Upper lobe of left lung (tissue), 6 donors: ENCODE measurements at places on chromosomes 7 and 10. TPM values are rescaled to one million over a fixed set of nuclear protein-coding genes. Genes with fewer than 3 reads are reported as not detected.

GRCh38 chr10:3566627-3567026, 218.4 kb downstream of the KLF6 start:
- H3K27ac ChIP-seq = no peak overlapping the region
- no peaks in the 10 kb centered on the region for H3K36me3 ChIP-seq
- no peaks in the 10 kb centered on the region for H3K27me3 ChIP-seq
- H3K4me1 ChIP-seq = peaks cover 4% of the 10 kb centered on the region

DNA sequence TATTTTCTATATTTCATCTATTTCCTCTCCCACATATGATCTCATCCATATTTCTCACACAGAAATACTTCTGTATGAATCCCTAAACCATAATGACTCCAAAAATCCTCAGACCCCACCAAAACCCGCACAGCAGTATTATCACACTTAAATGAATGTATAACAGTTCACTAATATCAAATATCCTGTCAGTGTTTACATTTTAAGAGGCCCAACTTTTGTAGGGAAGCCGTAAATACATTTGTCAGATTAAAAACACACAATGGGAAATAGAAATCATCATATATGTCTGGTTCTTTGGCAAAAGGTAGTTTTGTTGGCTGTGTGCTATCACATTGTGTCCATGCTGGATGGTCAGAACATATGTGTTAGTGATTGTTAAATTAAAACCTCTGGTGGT, 4.2 kb downstream of the AUTS2 start:
- no peak overlapping the region for H3K27ac ChIP-seq
- no peaks in the 10 kb centered on the region for H3K36me3 ChIP-seq
- no peak overlapping the region for H3K4me3 ChIP-seq
- no peaks in the 10 kb centered on the region for H3K27me3 ChIP-seq
- DNase-seq = no peak

DNA sequence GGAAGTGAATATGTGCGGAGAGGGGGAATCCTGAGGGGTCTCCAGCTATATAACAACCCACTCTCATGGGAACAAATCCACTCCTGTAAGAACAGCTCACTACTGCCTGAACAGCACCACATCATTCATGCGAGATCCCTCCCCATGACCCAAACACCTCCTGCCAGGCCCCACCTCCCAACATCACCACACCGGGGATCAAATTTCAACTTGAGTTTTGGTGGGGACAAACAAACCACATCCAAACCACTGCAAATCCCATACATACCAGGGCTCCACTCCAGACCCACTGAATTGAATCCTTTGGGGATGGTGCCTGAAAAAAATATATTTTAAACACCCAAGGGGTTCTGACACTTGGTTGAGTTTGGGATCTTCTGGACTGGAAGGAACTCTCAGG, 181.5 kb upstream of the PLXNA4 start:
- no peak overlapping the region for H3K27ac ChIP-seq
- no peaks in the 10 kb centered on the region for H3K36me3 ChIP-seq
- H3K4me1 ChIP-seq = peaks cover 5% of the 10 kb centered on the region
- no peaks in the 10 kb centered on the region for H3K27me3 ChIP-seq
- DNase-seq = no peak
- H3K4me3 ChIP-seq = no peak overlapping the region

DNA sequence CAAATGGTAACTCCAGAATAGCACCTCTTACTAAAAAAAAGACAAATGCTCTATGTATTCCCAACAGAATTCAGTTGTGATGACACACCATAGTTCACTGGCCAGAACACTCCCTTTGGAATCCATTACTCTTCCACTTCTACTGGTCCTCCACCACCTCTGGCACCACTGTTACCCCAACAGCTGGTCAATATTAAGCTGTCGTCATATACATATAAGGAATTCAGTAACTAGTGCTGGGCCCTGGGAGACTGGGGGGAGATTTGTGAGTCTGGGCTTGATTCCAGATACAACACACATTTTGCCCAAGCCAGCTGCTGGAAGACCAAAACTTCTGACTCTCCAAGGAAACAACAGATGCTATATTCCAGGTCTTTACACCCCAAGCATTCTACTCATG, 26.0 kb upstream of the ITGA8 start:
- no peak for DNase-seq
- H3K27ac ChIP-seq = no peak overlapping the region
- H3K4me3 ChIP-seq = no peak overlapping the region
- H3K27me3 ChIP-seq = no peaks in the 10 kb centered on the region

GRCh38 chr7:54995166-54995565, 23.7 kb upstream of the EGFR start:
- H3K27ac ChIP-seq = no peak overlapping the region
- DNase-seq = no peak
- no peaks in the 10 kb centered on the region for H3K4me1 ChIP-seq
- no peaks in the 10 kb centered on the region for H3K36me3 ChIP-seq
- H3K27me3 ChIP-seq = no peaks in the 10 kb centered on the region

- DNase-seq = no peak
- H3K27me3 ChIP-seq = no peaks in the 10 kb centered on the region
- no peak overlapping the region for H3K27ac ChIP-seq
- no peaks in the 10 kb centered on the region for H3K4me1 ChIP-seq
Observed at GRCh38 chr7:137633133-137633532, 213.6 kb downstream of the DGKI start.

GRCh38 chr7:117435475-117436043, 8.3 kb upstream of the ASZ1 start:
- no peaks in the 10 kb centered on the region for H3K4me1 ChIP-seq
- DNase-seq = no peak
- H3K27ac ChIP-seq = no peak overlapping the region
- H3K36me3 ChIP-seq = no peaks in the 10 kb centered on the region

- H3K27me3 ChIP-seq = no peaks in the 10 kb centered on the region
- no peak overlapping the region for H3K4me3 ChIP-seq
- H3K27ac ChIP-seq = no peak overlapping the region
- H3K36me3 ChIP-seq = peaks cover 32% of the 10 kb centered on the region
- peaks cover 23% of the 10 kb centered on the region for H3K4me1 ChIP-seq
Observed at GRCh38 chr10:103990121-103990520, 23.2 kb downstream of the SLK start.

DNA sequence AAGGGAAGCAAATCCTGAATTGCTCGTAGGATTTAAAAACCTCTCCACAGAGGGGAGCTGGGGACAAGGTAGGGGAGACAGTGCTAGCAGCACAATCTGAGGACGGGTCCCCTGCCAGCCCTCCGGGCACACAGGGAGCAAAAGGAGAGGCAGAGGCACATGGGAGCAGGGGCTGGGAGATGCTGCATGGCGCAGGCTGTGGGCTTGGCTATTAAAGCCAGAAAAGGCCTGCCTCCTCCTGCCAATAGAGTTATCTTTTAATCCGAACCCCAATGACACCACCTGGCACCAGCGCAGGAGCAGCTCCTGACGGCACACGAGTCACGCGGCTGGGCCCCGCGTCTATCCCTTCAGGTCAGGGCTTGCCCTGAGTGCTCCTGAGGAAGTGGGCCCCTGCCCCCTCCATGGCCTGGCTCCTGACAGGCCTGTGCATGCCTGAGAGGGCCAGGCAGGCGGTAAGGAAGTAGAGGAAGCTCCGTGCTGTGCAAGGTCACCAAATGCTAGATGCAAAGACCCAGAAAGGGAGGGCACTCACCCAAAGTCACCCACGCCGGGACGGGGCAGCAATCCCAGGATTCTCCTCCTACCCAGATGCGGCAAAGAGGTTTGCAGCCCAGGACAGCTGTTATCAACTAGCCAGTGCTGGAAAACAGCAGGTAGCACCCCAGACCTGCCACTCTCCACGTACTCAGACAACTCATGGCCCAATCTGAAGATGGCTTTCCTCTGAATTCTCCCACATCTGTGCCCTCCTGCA, 28.1 kb downstream of the DLG5 start:
- H3K27me3 ChIP-seq = no peaks in the 10 kb centered on the region
- H3K4me3 ChIP-seq = no peak overlapping the region
- peaks cover 13% of the 10 kb centered on the region for H3K4me1 ChIP-seq
- peak; percentile 67 for DNase-seq
- H3K27ac ChIP-seq = no peak overlapping the region

- H3K27me3 ChIP-seq = no peaks in the 10 kb centered on the region
- no peaks in the 10 kb centered on the region for H3K36me3 ChIP-seq
- H3K4me1 ChIP-seq = peaks cover 13% of the 10 kb centered on the region
Observed at GRCh38 chr10:110793128-110793812, 78.5 kb upstream of the PDCD4 start.

GRCh38 chr7:5607951-5608656, 173.4 kb downstream of the RNF216 start:
- no peak overlapping the region for H3K27ac ChIP-seq
- DNase-seq = peak; percentile 79
- no peak overlapping the region for H3K4me3 ChIP-seq
- no peaks in the 10 kb centered on the region for H3K36me3 ChIP-seq
- no peaks in the 10 kb centered on the region for H3K27me3 ChIP-seq

DNA sequence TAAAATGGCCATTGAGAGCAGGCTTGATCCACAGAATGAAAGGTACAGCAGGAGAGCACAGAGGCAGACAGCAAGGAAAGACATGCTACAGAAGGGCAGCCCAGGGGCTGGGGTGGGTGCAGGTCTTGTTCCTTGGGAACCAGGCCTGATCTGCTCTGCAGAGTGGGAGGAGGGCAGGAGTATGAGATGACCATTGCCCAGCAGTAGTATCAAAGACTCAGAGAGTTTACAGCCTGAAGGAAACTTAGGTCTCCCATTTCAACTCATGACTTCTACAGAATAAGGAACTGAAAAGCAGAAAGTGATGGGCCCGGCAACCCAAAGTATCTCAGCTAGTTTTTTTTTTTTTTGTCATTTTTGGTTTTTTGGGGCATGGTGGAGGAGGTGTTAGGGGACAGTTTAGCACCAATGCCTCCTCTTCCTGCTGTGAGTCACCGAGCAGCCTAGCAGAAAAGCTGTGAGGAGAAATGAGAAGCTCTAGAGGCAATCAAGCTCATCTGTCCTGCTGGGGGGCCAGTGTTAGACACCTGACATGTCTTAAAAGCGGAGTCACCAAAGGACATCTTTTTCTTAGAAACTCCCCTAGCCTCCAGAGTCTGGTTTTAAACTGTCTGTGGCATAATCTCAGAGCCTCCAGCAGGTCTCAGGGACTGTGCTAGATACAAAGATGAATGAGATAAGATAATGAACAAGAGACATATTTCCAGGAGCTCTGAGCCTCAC, 34.3 kb upstream of the HERPUD2 start:
- peak overlapping the region; percentile 46 for H3K27ac ChIP-seq
- no peaks in the 10 kb centered on the region for H3K27me3 ChIP-seq
- no peak overlapping the region for H3K4me3 ChIP-seq

DNA sequence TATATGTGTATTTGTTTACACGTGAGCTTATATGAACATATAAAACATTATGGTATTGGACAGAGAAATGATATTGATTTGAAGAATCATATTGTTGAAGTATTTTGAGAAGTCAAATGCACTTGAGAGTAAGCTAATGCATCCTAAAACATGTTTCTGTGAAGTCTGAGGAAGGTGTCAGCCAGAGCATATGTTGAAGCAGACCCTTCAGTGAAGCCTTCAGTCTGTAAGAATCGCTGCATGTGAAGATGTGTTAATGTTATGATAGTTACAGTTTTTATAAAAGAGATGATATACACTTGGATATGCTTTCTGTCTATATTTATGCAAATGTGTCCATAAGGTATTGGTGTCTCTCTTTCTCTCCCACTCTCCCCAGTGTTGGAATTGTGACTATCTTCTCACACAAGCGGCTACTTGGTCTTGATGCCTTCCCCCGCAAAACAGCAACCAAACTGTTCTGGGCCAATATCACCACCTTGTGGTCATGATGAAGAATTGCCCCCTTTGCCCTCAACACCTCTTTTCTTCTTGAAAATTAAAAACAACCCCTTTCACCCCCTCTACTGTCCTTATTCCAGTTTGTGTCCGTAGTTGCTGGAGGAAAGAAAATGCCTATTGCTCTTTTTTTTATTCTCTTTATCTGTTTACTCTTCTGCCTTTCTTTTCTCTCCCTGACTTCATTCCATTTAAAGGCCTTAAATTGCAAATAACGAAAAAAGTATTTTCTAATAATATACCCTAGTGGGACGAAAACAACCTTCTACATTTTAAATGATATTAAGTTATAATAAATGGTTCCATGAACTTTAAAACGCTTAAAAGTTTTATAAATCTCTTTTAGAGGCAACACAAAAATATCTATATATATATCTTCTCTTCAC, 64.9 kb downstream of the IKZF1 start:
- no peaks in the 10 kb centered on the region for H3K27me3 ChIP-seq
- H3K4me3 ChIP-seq = no peak overlapping the region
- no peak for DNase-seq
- no peak overlapping the region for H3K27ac ChIP-seq

- H3K27ac ChIP-seq = no peak overlapping the region
- no peaks in the 10 kb centered on the region for H3K4me1 ChIP-seq
- no peak for DNase-seq
- H3K27me3 ChIP-seq = no peaks in the 10 kb centered on the region
Observed at GRCh38 chr10:111698711-111699110, 484.9 kb downstream of the GPAM start.

DNA sequence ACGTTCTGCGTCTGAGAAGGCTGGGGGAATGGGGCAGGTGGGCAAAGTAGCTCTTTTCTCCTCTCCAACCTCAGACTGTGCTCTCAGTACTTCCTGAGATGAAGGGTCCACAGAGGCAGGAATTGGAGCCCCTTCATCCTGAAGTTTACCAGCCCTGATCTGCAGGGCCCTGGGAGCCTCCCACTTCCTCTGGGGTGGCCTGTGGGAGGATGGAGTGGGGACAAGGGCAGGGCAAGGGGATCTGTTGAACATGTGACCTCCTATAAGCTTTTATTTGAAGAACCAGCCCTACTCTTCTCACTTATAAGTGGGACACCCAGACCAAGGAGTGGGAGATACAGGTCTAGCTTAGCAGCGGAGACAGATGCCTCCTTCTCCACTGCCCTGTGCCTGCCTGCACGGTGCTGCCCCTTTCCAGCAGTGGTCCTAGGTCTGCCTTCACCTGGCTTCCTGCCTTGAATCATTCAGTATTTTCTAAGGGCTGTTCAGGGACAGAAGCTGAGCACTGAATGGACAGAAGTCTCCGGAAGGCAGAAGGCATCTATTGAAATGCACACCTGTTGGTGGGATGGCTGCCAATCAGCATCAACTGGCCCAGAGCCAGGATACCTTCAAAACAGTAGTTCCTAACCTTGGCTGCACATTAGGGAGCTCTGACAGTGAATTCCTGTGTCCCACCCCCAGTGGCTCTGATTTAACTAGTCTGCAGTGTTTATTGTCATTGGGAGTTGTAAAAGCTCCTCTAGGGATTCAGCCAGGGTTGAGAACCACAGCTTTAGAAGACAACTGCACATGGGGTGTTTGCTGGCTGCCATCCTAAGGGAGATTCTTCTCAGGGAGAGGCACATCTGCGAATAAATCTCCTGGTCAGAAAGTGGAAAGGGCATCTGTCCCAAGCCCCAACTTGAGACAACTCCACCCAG, 2.7 kb upstream of the ARHGAP22 start:
- H3K4me3 ChIP-seq = no peak overlapping the region
- peak overlapping the region; percentile 70 for H3K27ac ChIP-seq
- no peak for DNase-seq
- H3K27me3 ChIP-seq = no peaks in the 10 kb centered on the region

PALD1 gene
- total RNA-seq = 25.0 TPM

VWA2 gene
- total RNA-seq = 16.8 TPM

ITGB8 gene
- 30.5 TPM for total RNA-seq

LHFPL3 gene
- not detected for total RNA-seq

AQP1 gene
- total RNA-seq = 870 TPM
